ENCODE measurements at places on chromosomes 7 and 10. TPM values are rescaled to one million over a fixed set of nuclear protein-coding genes. Genes with fewer than 3 reads are reported as not detected.
A peak's percentile ranks its signal among the peaks of the same experiment; 100 is the strongest.

GRCh38 chr10:98285416-98285815 is 17.4 kb upstream of the LOXL4 start:
- H3K36me3 ChIP-seq = no peaks in the 10 kb centered on the region
- H3K27me3 ChIP-seq = peaks cover 12% of the 10 kb centered on the region

DNA sequence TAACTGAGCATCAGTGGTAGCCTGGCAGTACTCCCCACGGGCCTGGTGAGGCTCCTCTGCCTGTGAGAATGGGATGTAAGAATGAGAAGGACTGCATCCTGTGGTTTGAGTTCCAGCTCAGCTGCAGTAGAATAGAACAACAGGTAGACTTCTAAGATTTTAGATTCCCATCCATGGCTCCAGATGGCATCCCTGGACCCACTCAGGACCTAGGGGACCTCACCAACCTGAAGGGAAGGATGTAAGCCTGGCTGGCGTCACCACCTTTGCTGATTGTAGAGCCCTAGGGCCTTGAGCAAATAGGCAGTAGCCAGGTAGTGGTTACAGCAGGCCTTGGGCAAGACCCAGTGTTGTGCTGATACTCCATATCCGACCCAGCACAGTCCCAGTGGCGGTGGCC is 9.6 kb upstream of the AOC1 start:
- no peaks in the 10 kb centered on the region for H3K4me1 ChIP-seq
- H3K4me3 ChIP-seq = no peak overlapping the region
- no peaks in the 10 kb centered on the region for H3K27me3 ChIP-seq
- DNase-seq = no peak
- H3K27ac ChIP-seq = no peak overlapping the region

- peak overlapping the region; percentile 89 for H3K4me3 ChIP-seq
- peak overlapping the region; percentile 85 for H3K27ac ChIP-seq
- H3K36me3 ChIP-seq = no peaks in the 10 kb centered on the region
- no peaks in the 10 kb centered on the region for H3K4me1 ChIP-seq
These were observed 120.0 kb downstream of the LYZL1 start for GRCh38 chr10:29408847-29409240.

Gene TUBB8
- total RNA-seq = not detected
